Left renal cortex interstitium (tissue), 4 donors: ENCODE measurements at places on chromosomes 3 and 15.

DNA sequence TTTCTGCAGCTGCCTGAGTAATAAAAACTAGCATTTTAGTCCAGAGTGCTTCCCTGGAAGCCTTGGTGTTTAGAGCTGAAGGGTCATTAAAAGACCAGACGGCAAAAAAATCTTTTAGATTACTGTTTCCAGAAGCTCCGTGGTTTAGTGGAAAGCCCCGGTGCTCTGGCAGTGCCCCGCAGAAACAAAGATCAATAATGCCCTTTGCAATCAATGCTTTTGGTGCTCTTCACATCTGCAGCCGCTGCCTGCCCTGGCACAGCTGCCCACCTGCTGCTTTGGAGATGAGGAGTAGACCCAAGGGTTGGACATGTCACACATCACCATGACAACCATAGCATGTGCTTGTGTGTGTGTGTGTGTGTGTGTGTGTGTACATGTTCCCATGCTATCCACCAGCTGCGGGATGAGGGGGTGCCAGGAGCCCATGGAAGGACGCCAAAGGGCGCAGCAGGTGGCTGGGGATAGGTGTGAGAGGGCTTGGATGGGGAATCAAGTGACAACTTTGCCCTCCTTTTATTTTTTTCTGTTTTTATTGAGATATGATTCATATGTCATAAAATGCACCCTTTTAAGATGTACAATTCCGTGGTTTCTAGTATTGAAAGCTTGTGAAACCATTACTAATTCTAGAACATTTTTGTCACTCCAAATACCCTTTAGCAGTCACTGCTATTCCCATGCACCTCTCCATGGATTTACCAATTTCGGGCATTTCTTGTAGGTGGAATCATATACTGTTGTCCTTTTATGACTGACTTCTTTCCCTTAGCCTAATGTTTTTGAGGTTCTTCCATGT lies 75.7 kb upstream of the KLHL25 start:
- DNase-seq: no peak

GRCh38 chr3:33174711-33175414 lies 43.7 kb downstream of the SUSD5 start:
- DNase-seq: no peak

DNA sequence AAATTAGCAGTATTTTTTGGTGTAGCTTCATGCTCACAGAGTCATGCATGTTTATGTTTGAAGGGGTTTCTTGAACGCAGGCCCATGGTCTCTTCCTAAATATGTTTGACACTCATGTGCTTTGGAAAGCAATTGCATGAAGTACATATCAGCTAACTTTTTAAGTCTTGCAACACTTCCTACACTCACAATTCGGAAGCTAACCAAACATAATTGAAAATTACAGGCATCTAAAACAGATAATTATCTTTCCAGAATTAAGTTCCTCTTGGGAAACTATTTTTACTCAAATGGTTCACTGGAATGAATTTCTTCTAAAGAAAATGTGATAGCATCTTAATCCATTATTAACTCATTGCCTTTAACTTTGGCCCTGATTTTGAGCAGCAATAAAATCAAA lies 438.9 kb downstream of the RAP2B start:
- DNase-seq: no peak

- DNase-seq: no peak
These were observed 25.8 kb downstream of the LRRK1 start for GRCh38 chr15:100944986-100945385.

GRCh38 chr15:80769829-80770705 lies 9.1 kb upstream of the CEMIP start:
- no peak for DNase-seq

GRCh38 chr15:63950911-63951481 lies 95.3 kb downstream of the DAPK2 start:
- no peak for DNase-seq

GRCh38 chr3:189331002-189331418 lies 159.2 kb downstream of the TPRG1 start:
- DNase-seq: no peak

DNA sequence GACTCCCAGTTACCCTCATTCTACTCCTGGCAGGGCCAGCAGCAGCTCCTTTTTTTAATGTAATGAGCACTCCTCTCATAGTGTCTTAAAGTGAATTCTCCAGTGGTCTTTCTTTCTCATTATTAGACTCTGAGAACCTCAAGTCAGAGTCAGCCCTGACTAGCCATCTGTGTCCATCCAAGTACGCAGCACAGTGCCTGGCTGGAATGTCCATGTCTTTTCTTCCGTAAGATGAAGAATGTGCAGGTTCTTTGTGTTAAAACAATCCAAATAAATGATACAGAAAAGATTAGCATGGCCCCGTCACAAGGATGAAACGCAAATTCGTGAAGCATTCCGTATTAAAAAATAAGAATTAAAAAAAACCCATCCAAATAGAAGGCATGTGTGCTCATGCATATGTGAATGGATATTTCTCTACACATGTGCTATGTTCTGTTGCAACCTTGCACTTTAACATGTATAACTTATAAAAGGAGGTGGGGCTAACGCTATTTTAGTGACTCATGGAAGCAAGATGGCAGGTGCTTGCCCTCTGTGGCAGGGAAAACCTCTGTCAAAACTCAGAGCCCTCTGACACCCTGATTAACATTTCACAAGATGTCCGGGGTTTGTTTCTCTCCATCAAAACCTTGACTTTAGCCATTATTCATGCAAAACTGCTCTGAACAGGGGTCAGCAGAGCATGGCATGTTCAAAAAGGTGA lies 170.7 kb upstream of the TOPAZ1 start:
- DNase-seq: no peak

GRCh38 chr3:141250342-141250741 lies 18.7 kb downstream of the PXYLP1 start:
- DNase-seq: no peak

GRCh38 chr3:58117561-58118181 lies 93.1 kb downstream of the DNASE1L3 start:
- DNase-seq: no peak

DNA sequence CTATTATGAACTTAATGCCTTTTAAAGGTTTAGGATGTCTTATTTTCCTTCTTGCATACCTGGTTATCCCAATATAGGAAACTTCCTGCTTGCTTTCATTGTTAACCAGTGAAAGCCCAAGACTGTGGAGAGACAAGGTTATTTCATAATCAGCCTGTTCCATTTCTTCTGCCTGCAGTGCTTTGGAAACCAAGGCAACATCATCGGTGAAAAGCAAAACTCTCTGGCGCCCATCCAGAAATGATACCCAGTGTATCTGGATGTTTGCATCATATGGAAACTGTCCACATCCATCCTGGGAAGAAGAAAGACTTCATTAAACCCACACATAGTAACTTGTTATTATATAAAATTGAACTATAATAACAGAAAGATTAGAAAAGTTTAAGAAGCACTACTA lies 170.1 kb downstream of the VPS13C start:
- DNase-seq: no peak

DNA sequence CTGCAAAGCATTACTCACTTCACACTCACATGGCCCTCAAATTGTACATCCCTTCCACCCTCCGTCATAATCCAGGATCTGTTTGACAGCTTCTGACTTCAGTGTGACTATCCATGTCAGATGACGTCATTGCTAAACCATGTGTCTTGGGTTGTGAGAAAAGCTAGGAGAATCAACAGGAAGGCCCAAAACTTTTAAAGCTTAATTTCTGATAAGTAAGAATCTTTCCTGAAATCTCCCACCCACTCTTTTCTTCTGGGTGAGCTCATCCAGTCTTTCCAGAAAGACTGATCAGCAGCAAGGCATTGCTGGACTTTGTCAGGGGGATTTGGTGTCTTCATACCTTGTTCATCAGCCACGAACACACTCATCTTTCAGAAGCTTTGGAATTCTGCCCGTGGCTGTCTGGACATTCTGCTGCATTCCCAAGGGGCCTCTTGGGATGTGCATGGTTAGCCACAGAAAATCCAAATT lies 11.5 kb upstream of the LMCD1 start:
- no peak for DNase-seq

- DNase-seq: no peak
These were observed 72.8 kb downstream of the SMAD3 start for GRCh38 chr15:67137951-67138848.

DNA sequence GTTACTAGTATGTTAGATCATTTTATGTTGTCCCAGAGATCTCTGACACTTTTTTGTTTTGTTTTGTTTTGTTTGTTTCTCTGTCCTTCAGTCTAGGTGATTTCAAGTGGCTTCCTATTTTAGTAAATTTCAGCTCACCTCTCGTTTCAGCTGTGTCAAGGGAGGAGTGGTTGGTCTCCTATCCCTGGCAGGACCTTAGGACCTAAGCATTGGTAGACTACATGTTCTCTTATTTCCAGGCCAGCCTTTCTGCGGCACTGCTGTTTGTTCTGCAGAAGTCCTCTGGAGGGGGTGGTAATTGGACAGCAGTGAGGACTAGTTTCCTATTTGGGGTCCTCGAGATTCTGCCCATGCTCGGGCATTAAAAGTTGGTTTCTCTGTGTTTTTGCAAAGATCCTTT lies 31.8 kb downstream of the MGA start:
- no peak for DNase-seq

DNA sequence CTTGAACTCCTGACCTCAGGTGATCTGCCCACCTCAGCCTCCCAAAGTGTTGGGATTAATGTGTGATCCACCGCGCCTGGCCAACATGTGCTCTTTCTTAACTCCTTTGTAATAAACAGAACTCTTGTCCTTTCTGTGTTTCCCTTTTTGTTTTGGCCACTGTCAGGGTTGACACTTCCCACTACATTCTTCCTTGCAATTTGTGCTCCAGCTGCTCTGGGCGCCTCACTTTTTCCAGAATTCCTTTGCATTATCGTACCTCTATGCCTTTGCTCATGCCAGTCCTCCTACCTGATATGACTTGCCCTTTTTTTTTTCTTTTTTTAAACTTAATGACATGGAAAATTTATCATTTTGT lies 38.8 kb upstream of the SMAD3 start:
- DNase-seq: no peak

DNA sequence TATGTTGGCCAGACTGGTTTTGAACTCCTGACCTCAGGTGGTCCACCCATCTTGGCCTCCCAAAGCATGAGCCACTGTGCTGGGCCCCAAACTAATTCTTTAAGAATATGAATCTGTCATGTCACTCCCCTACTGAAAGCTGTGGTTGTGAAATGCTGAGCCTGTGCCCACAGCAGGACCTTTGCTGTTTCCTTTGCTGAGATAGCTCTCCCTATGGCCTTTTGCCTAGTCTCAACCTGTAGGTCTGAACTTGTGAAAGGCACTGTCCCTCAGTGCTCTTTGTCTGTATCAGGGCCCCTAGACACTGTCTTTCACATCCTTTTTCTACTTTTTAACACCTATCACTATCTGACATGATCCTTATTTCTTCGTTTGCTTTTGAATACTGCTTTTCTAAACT lies 62.7 kb upstream of the CCR4 start:
- DNase-seq: no peak

DNA sequence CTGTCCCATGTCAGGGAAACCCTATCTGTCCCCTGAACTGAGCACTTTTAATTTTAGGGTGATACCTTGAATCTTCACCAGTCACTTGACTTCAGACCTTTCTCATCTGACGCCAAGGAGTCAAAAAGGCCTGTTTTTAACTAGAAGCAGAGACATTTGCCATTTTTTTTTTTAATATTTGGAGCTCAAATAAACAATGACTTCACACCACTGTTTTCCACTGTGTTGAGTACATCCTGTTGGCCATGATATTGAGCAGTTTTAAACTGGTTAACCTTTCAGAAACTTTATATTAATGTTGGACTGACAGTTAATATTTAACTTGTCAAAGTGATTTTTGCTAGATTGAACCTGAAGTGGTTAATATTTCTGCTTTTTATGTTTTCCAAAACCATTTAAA lies 28.2 kb downstream of the DAG1 start:
- no peak for DNase-seq

DNA sequence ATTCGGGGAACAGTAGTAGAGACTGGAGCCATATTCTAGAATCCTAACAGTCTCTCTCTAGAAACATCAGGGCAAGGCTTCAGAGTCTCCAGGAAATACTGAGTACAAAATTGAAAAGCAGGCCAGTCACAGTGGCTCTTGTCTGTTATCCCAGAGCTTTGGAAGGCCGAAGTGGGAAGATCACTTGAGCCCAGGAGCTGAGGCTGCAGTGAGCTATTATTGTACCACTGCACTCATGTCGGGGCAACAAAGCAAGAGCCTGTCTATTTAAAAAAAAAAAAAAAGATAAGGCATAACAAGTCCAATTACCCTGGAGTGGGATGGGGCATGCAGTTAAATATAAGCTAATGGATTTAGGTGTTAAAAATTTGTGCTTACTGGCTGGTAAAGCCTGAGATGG lies 79.0 kb downstream of the SEMA6D start:
- no peak for DNase-seq

GRCh38 chr15:60933900-60934885 lies 294.9 kb downstream of the RORA start:
- DNase-seq: no peak

GRCh38 chr3:108835101-108835500 lies 12.5 kb downstream of the TRAT1 start:
- no peak for DNase-seq

GRCh38 chr3:15535732-15536131 lies 14.2 kb upstream of the COLQ start:
- no peak for DNase-seq

DNA sequence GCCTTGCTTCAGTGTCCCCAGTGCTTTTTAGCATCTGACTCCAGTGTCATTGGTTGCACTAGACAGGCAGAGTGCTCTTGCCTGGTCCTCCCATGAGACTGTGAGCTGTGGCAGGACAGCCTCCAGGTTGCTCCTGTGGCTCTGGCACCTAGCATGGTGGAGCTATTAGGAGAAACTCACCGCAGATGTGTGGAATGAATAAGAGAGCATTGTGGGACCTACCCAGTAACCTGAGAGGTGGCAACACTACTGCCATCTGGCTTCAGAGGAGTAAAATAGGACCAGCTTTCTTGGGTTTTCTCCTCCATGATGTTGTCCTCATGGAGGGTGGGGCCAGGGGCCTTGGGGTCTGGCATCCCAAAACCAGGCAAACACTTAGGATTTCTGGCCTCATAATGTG lies 183.6 kb downstream of the EPHB1 start:
- DNase-seq: no peak

GRCh38 chr3:13582366-13583250 lies 33.7 kb downstream of the FBLN2 start:
- DNase-seq: no peak

DNA sequence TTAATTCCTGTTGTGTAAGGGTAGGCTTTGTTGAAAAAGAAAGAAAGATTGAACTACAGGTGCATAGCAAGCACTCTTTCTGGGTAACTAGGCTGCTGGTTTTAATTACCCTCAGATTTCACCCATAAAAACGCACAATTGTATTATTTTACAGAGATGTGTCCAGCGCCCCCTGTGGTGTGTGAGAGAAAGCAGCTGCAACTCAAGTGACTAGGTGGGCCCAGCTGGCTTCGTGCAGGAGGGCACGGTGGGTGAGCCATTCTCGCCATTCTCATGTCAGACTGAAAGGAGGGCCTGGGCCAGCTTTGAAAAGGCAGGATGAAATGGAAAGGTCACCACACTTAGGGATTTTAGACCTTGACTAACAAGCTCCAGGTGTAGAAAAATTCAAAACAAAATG lies 122.6 kb downstream of the LRIG1 start:
- no peak for DNase-seq

- DNase-seq: no peak
These were observed 45.6 kb upstream of the LDHAL6B start for GRCh38 chr15:59160880-59161593.
